CD8-positive, alpha-beta memory T cell (primary cell): ENCODE measurements at places on chromosomes 6 and 20.
A peak's percentile ranks its signal among the peaks of the same experiment; 100 is the strongest.

- DNase-seq = no peak
These were observed 38.5 kb downstream of the CPXM1 start for GRCh38 chr20:2761885-2762284.

GRCh38 chr6:31403283-31404060, at the start of gene MICA:
Gene MICA (plus strand): TSS chr6:31403595. CDS start chr6:31403633, 38 bp downstream.
- DNase-seq = peak; percentile 81

DNA sequence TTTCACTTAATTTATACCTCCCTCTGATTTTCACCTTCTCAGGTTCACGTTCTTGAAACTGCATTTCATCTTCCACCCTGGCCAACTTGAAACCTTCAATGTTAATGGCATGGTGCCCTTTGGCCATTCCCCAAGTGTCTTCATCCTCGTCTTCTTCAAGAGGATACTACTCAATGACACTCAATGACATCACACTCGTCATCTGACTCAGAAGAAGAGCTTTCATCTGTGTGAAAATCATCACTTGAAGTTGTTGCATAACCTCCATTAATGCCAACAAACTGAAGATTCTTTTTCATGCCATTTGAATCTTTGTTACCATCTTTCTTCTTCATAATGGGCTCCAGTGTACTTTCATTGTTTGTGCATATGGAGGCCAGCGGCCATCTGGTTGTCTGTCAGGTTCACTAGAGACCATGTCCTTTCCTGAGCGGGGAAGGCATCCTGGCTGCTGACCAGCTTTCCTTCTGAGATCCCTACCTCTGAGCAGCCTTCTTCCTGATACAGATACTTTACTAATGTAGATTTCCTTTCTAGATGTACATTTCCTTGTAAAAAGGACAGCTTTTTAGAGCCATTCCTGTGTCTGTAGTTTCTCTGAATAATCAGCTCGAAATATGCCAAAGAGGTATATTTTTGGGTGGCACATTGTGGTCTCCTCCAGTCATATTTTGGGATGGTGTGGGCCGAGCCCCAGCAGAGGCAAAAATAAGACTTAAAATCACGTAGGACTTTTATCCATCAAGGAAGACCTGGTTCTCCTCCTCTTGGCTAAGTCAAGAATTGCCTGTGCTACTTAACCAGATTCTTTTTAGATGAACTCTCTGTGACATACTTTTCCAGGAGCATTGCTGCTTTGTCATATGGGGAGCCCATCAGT, 21.3 kb downstream of the TRMT6 start:
- DNase-seq = no peak

DNA sequence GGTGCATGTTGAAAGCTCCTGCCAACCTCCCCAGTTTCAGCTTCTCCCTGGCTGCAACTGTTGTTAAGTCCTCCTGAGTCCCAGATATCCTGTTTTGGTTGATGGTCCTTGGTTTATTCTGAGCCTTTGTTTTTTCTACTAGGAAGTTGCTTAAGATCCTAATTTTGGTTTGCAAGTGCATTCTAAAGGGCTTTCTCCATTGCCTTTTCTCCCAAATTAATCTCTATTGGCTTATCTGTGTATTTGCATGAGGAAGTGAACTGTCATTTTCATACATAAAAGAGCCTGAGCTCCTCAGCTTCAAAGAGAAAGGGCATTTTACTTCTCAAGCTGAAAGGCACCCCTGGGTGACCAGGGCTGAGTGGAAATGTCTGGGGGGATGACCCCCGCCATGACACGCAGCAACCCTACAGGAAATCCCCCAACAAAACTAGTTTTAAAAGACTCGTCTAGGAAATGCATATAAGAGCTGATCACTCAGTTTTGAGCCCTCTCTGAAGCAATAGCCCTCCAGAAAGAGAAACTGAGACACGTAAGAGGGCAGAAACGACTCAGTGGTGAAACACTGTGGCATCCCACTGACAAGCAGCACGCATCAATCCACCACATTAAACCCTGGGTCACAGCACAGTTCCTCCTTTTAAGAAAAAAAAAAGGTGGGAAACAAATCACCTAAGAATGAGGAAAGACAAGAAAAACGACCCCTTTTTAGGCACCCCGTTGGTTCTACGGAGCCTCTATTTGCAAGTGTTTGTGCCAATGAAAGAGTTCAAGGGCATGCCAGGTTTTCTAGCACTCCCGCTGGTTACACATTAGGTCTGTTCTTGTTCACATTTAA, 140.9 kb downstream of the THBS2 start:
- no peak for DNase-seq

GRCh38 chr6:161644521-161644920, 370.7 kb upstream of the AGPAT4 start:
- DNase-seq = no peak

- no peak for DNase-seq
These were observed 142.6 kb downstream of the ARHGAP18 start for GRCh38 chr6:129567374-129567773.

DNA sequence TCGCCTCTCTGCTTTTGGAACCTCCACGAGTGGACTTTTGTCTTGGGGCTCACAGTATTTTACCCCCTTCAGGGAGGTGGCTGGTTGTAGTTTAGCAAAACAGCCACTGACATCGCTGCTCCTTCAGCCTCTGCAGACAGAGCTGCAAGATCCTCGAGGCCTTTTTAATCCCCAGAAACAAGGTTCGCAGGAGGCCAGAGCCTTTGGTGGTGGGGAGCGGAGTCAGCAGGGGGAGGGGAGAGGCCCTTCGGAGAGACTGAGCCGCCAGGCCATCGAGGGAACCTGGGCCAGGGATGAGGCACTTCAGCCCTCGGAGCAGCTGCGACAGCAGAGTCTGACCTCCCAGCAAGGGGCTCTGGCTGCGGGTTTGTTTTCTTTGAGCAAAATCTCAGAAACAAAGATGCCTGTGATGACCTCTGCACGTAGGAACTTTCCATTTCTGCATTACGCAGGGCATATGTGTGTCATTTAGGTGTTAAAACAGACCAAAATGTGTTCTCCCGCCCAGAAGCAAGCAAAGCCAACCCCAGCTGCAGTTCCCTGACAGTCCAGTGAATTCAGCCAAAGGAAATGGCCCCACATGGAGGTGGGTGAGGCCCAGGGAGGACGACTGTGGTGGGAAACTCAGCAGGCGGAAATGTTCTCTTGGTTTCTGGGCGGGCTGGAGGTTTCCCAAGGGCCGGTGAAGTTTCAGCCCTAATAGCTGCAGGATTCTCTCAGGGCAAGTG, 171.2 kb upstream of the SULF2 start:
- no peak for DNase-seq

- DNase-seq = no peak
These were observed 3.7 kb downstream of the TFAP2D start for GRCh38 chr6:50716899-50717509.

GRCh38 chr6:44869321-44869897, 458.7 kb upstream of the RUNX2 start:
- no peak for DNase-seq

DNA sequence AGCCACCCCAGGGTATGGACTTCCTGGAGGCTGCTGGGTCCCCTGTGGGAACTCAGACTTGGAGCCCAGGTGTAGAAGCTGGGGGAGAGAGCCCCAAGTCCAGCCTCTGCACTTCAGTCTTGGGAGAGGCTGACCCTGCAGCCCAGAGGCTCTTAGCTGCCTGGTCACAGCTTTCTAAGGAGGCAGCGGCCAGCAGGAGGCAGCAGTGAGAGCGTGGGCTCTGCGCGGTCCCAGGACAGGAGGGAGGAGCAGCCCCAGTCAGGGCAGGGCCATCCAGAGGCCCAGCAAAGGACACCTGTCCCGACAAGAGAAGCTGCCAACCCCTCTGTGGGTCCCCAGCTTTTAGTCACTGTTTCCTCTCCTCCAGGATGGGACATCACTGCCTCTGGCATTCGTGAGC, 9.4 kb downstream of the TREML2 start:
- DNase-seq = no peak

- no peak for DNase-seq
These were observed 209.3 kb upstream of the SOX4 start for GRCh38 chr6:21384216-21384615.

- DNase-seq = no peak
These were observed 24.1 kb downstream of the STK4 start for GRCh38 chr20:44990425-44990824.

- DNase-seq = no peak
These were observed 67.1 kb downstream of the TASP1 start for GRCh38 chr20:13571662-13572061.

DNA sequence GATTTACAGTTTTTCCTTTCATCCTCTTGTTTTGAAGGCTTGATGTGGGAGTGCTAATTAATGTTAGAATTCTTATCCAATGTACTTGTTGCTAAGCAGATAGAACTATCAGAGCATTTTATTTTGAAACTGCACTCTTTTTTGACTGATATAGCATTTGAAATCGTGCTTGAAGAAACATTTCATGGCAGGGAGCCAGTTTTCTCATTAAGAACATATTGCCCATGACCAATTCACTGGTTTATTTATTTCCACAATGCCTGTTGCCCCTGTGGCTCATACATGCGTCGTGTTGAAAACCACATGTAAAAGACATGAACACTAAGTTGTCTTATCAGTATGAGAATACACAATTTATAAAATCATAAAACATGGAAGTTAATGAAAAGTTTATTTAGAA, 479.7 kb upstream of the FLRT3 start:
- no peak for DNase-seq

DNA sequence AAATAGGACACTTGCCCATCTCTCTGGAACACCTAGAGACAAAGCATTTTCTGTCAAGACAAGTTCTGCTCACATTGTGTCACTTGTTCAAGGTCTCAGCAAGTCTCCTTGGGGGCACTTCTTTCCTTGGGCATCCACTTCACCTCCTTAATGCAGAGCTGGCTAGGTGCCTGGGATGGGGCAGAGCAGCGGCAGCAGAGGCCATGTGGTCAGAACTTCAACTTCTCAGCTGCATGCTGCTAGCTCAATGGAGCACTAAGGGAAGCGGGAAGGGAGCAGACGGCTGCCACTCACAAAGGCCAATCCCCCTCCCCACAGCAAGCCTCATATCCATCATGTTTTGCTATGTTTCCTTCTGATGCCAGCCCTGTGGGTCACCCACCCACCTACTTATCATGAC, 31.5 kb downstream of the NEDD9 start:
- no peak for DNase-seq

- DNase-seq = no peak
These were observed 26.0 kb upstream of the PLAGL1 start for GRCh38 chr6:144033816-144034735.

DNA sequence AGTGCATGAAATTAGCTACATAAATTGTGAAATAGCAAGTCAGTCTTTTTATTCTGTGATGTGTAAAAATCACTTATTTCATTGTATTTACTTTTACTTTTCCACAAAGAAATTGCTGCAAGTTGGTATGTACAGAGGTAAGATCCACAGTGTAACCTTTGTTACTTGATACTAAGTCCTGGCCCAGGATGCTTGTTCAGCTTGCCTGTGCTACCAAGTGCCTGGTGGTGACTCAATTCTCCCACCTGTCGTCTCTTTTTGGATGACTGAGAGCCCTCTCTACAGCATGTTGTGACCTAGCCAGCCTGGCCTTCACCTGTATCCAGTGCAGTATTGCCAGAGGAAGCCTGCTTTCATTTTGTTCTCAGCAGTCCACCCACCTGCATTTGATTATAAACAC, 54.9 kb downstream of the ANKRD6 start:
- no peak for DNase-seq

DNA sequence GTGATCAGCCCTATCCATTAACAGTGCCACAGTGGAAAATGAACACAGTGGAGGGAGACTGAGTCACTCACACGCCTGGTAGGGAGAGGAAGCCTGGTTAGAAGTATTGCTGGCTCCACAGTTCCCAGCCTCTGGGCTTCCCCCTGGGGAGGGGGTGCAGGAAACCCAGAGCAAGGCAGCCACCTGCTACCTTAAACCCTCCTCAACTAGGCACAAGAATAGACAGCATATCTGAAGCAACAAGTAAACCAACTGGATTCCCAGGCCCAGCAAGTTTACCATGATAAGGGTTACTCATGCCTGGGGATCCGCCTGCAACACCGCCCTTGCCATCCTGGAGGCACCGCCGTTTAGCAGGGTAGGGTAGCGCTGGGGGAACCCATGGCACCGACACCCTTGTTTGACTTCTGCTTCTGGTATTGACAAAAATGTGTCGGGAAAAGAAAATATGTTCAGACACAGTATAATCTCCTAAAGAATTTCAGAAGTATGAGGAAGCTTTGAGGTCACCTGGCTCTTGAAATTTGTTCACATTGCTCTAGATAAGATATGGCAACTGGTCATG, 38.3 kb downstream of the SLC22A23 start:
- DNase-seq = no peak

- DNase-seq = no peak
These were observed 119.6 kb upstream of the DOK5 start for GRCh38 chr20:54355631-54356280.

GRCh38 chr6:144346719-144347447, 61.7 kb downstream of the UTRN start:
- DNase-seq = no peak

DNA sequence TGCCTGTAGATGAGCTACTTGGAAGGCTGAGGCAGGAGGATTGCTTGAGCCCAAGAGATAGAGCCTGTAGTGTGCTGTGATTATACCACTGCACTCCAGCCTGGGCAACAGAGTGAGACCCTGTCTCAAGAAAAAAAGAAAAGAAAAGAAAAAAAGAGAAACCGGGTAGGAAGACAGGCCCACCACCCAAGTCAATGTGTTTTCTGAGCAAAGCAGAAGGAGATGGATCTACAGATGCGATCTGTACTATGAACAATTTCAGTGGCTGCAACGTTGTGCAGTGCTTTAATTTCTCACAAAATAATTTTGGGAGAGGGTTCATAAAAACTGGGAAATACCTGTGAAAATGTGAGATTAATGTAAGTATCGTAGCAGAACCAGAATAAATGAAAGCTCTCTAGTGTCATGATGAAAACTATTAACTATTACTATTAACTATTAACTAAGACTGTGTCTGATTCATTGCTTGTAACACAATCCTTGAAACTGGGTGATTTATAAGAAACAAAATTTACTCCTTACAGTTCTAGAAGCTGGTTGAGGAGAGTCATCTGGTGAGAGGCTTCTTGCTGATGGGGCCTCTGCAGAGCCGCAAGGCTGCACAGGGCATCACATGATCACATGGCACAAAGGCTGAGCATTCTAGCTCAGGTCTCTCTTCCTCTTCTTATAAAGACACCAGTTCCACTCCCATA, 233.1 kb upstream of the ZNF217 start:
- DNase-seq = no peak

GRCh38 chr6:169592558-169592957, 109.3 kb downstream of the WDR27 start:
- no peak for DNase-seq

DNA sequence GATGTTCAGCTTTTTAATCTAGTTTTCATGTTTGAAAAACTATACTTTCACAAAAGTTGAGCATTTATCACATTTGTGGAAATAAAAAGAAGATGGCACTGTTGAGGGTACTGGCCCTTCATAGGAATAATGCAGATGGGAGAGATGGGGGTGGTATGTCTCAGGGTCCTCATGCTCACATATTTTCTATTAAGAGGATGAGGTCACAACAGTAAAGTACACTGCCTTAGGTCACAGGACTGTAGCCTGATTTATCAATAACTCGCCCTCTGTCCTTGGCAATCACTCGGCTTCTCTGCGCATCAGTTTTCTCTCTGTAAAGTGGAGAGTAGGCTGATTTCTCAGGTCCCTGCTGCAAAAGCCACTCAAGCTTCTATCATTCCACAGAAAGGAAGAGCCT, 55.9 kb downstream of the PPP1R3G start:
- DNase-seq = no peak

DNA sequence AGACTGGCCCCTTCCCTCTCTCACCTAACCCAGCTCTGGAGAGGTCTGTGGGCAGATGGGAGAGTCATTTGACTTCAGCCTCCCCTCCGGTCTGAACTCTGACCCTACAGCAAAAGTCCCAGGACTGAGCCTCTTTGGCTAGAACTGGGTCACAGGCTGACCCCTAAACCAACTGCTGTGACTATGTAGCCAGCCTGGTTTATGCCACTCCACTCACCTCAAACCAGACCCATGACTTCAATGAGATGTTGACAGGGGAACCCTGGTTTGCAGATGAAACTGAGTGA, 864 bp upstream of the OSBPL2 start:
- DNase-seq = no peak
